RWPE2 (cell line): ENCODE measurements at places on chromosomes 12 and 14.

GRCh38 chr14:75454963-75455546 is 27.2 kb downstream of the JDP2 start:
- no peak for DNase-seq

DNA sequence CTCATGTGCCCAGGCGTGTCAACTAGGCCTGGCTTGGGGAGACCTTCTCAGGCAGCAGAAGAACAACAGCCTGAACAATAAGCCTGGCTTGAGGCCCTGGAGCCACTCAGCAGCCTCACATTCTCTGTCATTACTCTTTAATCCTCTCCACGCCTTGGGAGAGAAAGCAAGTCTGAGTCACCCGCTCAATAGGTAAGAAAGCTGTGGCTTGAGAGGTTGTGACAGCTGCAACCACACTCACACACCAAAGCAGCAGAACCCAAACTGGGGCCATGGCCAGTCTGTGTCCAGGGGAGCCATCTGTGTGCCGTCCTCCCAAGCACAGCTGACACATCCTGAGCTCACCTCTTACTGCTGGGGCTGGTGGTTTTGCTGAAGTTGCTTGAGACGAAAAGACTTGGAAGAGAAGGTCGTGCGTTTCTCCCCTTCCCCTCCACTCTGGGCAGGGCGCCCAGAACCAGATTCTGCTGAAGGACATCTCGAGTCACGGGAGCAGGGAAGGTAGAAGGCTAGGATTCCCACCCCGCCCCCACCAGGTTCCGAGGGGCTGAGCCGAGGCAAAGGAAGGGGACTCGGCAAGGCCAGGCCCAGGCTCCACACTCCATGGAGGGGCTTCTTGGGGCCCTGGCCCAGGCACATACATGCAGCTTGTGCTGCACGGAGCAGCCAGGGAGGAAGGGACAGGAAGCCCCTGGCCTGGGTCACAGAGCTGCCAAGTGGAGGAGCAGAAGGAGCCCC is 5.5 kb downstream of the TMEM63C start:
- DNase-seq, result no peak

- DNase-seq, result no peak
Measured at GRCh38 chr12:70648191-70648590, 11.0 kb upstream of the PTPRB start.

DNA sequence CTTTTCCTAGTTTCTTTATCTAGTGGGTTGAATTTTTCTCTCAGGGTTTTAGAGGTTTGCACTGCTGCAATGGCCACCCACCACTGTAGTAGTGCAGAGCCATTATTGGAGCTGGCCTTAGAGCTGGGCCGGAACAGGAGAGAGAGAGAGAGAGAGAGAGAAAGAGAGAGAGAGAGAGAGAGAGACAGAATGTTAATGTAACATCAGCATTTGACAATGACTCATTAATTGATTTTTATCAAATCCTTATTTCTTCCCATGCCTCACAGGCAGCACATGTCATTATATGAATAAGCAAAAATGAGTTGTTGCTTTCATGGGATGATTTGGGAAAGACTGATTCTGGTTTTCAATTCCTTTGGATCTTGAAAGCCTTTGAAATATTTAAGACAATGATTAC is 76.3 kb upstream of the PPP4R3A start:
- no peak for DNase-seq

DNA sequence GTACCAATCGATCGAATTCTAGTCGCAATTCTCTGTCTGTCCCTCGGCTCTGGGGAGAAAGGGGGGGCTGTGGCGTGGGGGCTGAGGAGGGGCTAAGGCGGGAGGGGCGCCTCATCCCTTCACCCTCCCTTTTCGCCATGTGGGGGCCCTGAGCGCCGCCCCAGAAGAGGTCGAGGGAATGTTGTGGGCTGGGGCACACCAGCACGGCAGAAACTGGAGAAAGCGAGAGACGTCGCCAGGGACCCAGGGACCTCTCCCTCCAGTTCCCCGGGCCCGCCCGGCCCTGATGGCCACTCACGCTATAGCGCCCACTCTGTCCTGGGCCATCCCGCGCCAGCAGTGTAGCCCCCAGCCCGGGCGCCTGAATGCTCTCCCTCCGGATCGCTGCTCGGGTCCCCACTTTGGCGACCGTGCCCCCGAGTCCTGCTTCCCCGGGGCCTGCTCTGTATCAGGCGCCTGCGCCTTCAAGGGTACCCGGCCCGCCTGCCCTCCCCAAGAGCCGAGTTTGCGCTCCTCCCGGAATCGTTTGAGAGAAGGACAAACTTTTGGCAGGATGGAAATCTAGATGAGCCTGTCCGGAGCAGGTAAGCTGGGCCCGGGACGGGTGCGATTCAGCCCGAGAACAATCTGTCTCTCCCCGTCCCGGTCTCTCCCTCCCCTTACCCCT is 62.6 kb downstream of the SMUG1 start:
- DNase-seq, result no peak

- DNase-seq, result no peak
Measured at GRCh38 chr14:26765768-26766520, 168.1 kb upstream of the NOVA1 start.

DNA sequence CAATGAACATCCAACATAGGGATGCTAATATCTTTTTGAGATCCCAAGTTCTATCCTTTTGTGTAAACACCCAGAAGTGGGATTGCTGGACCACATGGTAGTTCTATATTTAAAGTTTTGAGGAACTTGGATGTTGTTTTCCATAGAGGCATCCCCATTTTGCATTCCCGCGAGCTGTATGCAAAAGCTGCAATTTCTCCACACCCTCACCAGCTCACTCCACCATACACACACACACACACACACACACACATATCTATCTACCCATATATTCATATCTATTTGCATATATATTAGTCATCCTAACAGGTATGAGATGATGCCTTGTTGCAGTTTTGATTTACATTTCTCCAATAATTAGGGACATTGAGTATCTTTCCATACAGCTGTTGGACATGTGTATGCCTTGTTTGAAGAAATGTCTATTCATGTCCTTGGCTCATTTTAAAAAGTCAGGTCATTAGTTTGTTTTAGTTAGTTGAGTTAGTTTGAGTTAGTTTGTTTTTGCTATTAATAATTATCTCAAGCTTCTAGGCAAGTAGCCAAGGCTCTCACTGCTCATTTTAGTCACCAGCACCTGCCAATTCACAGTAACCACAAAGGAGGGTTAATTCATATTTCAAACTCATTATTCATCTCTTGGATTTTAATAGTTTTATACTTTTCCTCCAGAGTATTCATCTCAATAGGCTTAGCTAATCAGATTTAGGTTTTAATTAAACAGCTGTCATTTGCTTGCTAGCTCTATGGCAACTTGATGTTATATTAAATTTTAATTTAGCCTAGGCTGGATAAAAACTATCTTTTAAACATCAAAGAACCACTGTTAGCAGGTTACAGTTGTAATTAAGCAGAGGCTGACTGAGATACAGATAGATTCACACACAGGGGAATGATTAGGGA is 1435.9 kb upstream of the TMEM132C start:
- DNase-seq, result no peak

DNA sequence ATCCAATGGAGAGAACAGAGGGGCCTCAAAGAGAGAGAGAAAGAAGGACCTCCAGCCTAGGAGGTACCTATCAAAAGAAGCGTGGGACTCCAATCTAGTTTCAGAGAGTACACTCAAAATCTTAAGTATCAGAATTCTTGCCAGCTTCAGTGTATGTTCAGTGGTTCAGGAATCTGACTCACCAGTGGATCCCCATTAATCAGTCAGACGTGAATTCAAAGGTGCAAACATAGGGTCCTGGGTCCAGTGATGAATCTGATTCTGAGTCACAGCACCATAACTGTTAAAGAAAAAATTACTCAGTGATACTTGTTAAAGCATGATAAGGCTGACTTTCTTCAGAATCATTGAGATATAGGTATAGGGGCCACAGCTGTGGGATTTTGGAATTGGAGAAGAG is 33.2 kb downstream of the ETNK1 start:
- no peak for DNase-seq

GRCh38 chr12:16218934-16219751 is 58.3 kb downstream of the SLC15A5 start:
- no peak for DNase-seq

DNA sequence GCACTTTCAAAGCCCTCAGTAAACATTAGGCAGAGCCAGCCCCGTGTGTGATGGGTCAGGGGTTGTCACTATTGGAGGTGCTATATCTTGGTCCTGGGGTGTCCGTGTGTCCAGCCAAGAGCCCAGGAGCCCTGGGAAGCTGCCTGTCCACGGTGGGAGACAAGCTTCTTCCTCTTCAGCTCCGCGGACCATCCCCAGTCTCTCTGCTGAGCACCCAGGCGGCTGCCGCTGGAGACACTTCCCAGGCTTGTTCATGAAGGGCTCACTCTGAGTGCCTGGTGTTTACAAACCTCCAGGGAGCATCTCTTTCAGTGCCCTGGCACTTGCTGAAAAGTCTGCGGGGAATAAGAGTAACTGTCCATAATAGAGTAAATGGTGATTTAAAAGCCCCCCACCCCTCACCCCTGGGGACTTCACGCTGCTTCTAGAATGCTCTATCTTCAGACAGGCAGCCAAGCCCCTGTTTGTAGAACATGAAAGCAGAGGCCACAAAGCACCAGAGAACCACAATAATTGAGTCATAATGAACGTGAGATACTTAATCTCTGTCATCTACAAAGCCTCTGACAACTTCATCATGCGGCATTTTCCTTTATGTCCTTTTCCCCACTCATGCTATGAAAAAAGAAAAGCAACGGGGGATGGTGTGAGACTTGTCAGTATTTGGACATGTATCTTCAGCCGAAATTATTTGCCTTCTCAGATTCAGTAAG is 178.6 kb downstream of the TMEM132C start:
- DNase-seq, result no peak

DNA sequence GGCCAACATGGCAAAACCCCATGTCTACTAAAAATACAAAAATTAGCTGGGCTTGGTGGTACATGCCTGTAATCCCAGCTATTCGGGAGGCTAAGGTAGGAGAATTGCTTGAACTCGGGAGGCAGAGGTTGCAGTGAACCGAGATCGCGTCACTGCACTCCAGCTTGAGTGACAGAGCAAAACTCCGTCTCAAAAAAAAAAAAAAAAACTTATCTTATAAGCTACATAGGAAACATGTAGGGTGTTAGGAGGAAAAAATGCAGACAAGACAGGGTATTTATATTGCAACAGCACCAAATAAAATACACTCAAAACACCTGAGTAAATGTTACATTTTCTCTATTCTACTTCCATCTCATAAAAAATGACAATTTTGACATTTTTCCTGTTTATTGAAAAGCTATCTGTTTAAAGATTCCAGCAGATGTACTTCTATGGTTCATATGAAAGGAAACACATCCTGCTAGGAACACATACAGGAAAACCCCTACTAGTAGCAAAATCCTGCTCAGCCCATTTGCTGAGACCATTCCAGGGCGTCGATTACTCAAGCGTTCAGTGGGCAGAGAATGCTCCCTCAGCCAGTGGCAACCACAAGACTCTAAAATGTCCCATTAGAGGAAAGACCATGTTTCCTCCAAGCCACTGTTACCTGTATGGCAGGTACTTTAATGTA is 19.7 kb downstream of the CORO1C start:
- DNase-seq, result no peak

GRCh38 chr12:89765959-89766824 is 57.6 kb upstream of the ATP2B1 start:
- no peak for DNase-seq

GRCh38 chr12:100858656-100859055 is 64.1 kb downstream of the ANO4 start:
- no peak for DNase-seq

GRCh38 chr12:131912518-131913274 is 16.4 kb upstream of the PUS1 start:
- DNase-seq, result peak; percentile 79

DNA sequence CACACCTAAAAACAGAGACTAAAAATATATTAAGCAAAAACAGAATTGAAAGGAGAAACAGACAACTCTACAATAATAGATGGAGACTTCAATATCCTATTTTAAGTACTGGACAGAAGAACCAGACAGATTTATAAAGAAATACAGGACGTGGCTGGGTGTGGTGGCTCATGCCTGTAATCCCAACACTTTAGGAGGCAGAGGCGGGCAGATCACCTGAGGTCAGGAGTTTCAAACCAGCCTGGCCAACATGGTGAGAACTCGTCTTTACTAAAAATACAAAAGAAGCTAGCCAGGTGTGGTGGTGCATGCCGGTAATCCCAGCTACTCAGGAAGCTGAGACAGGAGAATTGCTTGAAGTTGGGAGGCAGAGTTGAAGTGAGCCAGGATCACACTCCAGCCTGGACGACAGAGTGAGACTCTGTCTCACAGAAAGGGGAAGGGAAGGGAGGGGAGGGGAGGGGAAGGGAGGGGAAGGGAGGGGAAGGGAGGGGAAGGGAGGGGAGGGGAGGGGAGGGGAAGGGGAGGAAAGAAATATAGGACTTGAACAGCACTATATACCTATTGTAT is 53.0 kb downstream of the CDK17 start:
- no peak for DNase-seq

DNA sequence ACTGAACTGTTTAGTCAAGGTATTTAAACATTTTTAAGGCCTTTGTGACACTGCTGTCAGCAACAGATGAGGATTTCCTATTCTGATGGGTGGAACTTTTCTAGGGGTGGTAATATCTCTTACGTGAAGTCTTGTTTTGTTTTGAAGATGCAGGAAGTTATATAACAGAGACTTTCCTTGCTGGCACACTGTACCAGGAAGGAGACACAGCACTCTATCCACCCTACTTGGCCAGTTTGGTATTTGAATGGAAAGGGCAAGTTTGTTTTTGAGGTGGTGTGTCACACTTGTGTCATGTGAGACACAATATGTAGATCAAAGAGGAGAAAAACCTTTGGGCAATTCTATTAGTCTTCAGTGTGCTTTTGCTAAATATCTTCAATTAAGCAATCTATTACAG is 51.6 kb upstream of the SRP54 start:
- no peak for DNase-seq

DNA sequence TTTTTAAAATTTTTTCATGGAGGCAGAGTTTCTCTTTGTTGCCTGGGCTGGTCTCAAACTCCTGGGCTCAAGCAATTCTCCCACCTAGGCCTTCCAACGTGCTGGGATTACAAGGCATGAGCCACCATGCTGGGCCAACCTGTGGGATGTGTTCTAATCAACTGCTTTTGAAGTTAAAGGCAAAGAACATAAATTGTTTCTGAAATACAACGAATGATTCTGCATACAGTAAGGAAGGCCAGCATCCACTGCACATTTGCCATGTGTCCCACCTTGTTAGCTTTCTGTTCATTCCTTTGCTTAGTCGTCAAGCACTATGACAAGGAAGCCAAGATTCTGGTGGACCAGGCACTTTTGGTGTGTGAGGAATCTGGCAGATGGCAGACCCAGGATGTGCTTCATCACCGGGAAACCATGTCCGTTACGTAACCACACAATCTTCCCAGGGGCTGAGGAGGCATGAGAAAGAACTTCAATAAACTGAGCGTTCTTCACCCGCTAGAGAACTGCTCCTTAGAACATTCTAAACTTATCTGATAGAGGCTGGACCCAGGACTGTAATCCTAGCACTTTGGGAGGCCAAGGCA is 24.5 kb downstream of the MOK start:
- DNase-seq, result peak; percentile 92
